ENCODE measurements at places on chromosomes 6 and 20.
A peak's percentile ranks its signal among the peaks of the same experiment; 100 is the strongest.

GRCh38 chr6:75213112-75213511 is 7.3 kb upstream of the COL12A1 start:
- DNase-seq, result no peak

GRCh38 chr6:26493258-26493657 is 6.8 kb upstream of the BTN1A1 start:
- DNase-seq, result no peak

- no peak for DNase-seq
Observed at GRCh38 chr6:127950566-127951145, 49.8 kb upstream of the THEMIS start.

GRCh38 chr6:30991891-30992290 is 8.4 kb downstream of the MUC21 start:
- no peak for DNase-seq

- DNase-seq, result no peak
Observed at GRCh38 chr20:16158976-16159286, 414.3 kb downstream of the KIF16B start.

DNA sequence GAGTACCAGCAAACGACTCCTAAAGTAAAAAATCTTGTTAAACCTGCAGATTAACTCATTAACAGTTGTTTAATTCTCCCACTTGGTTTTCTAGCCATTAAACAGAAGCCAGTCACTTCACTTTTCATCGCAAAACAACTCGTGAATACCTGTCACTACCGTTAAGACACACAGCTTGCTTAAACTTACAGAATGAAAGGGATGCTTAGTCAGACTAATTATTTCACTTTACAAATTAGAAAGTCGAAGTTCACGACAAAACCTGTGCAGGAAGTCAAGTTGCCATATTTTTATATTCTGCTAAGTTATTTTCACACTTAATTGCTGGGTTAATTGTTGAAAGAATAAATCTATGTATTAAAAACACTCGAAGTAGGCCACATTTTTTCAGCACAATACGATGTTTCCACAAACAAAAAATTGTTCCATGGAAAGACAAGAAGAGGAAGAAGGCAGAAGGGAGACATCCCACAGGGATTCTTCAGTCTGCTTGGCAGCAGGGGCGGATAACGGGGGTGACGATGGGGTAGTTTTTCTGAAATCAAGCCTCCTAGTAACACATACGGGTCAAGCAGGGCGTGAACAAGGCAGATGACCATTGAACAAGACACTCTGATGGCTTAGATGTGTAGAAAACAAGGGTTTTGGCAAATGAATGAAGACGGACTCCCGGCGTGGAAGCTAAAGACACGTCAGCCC is 933 bp downstream of the SSR1 start:
- DNase-seq, result no peak

DNA sequence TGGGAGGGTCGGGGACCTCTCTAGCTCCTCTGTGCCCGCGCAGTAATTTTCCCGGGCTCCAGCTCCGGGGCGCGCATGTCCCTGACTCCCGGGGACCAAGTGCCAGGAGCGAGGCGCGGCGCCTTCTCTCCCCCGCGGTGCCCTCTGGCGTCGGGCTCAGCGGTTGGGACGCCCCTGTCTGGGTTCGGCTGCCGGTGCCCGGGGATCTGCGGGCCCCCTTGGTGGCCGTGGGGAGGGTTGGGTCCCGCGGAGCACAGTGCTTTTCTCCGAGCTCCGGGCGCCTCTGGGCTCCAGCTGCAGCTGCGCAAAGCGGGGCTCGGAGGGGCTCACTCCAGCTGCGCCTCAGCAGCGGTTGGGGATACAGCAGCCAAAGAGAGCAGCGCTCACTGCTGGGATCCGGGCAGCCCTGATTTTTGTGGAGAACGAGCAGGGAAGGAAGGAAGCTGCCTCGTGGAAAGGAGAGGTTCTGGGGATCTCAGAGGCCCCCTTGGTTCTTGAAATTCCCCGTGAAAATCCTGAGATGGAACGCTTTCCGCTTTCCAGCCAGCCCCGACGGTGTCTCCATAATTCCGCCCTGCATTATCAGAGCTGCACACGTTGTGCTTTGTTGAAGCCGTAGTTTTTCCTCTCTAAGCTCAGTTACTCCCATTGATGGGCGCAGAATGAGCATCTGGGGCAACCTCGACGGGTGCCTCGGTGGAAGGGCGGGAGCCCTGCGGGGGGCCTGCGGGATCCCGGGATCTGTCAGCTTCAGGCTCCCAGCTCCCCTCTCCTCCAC is 861 bp downstream of the PPP1R14C start:
- DNase-seq, result no peak

DNA sequence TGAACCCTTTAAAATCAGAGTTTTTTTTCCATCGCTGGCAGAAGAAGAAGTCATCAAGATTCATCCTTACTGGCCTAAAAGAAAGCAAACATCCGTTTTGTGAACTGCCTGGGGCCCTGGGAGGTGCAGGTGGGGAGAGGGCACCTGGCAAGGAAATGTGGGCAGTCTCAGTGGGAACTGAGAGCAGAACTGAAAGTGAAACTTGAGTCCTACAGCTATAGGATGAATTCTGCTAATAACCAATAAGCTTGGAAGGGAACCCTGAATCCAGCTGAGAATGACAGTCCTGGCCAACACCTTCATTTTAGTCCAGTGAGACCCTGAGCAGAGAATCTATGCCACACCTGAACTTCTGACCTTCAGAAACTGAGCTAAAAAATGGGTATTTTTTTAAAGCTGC is 130.1 kb upstream of the ASCC3 start:
- no peak for DNase-seq

GRCh38 chr6:37988127-37988526 is 168.6 kb downstream of the ZFAND3 start:
- DNase-seq, result no peak

DNA sequence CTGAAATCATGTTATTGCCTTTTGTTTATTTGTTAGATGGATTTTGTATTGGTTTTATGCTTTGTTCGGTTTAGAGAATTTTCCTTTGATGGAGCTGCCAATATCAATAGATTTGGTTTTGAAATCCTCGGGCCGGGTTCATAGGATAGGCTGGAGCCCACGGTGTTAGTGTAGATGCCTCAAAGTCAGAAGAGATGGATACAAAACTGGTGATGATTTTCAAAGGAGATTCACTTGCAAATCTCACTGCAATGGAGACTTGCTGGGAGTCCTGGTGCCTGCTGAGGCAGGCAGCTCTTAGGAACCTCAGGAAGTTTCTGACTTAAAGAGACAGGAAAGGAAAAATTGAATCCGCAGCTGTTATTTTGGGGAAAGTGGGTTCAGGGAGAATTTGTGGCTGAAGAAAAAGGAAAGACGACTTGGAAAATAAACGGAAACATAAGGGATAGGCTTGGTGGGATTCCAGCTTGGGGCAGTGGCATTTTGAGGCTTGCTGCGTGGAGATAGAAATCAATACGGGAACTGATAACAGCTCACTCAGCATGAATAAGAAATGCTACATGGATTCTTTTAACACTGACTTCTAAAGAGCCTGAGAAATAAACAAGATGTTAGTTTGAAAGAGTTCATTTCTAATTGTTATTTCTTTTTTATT is 241.6 kb downstream of the PHACTR1 start:
- no peak for DNase-seq

DNA sequence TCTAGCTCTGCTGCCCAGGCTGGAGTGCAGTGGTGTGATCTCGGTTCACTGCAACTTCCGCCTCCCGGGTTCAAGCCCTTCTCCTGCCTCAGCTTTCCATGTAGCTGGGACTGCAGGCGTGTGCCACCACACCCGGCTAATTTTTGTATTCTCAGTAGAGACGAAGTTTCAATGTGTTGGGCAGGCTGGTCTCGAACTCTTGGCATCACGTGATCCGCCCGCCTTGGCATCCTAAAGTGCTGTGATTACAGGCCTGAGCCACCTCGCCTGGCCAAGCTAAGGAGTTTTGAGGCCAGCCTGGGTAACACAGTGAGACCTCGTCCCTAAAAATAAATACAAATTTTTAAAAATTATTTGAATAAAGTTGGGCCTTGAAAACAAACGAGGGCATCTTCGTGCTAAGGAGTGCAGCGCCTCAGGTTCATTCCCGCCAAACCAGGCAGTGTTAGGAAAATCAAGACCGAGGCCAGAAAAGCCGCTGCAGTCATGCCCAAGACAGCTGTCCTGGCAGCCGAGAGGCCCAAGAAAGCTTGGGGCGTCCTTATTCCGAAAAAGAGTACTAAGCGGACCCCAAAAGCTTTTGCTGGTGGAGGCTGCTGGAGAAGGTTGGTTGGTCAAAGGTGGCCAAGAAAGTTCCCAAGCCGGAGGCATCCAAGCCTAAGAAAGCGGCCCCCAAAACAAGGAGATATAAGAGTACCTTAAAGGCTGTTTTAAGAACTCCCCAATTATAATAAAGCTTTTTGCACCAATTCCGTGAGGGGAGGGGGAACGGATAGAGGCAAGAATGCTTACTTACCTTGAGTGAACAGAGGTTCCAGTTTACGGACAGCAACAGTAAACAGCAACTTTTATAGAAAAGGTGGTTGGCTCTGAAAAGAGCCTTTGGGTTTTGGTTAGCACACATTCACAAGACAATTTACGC is 109.0 kb downstream of the HFE start:
- peak; percentile 57 for DNase-seq

- DNase-seq, result no peak
Observed at GRCh38 chr6:32554116-32554965, 24.3 kb upstream of the HLA-DRB5 start.

DNA sequence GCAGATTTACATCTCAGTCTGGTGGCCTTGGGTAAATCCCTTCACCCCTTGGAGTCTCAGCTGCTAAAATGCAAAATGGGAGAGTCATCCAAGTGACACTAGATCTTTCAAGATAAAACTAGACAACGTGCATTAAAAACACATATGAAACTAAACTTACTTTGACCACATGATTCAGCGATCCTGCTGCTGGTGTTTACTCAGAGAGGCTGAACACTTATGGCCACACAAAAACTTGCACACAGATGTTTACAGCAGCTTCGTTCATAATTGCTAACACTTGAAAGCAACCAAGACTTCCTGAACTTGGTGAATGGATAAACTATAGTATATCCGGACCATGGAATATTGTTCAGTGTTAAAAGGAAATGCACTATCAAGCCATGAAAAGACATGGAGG is 55.3 kb upstream of the GPR6 start:
- DNase-seq, result no peak

DNA sequence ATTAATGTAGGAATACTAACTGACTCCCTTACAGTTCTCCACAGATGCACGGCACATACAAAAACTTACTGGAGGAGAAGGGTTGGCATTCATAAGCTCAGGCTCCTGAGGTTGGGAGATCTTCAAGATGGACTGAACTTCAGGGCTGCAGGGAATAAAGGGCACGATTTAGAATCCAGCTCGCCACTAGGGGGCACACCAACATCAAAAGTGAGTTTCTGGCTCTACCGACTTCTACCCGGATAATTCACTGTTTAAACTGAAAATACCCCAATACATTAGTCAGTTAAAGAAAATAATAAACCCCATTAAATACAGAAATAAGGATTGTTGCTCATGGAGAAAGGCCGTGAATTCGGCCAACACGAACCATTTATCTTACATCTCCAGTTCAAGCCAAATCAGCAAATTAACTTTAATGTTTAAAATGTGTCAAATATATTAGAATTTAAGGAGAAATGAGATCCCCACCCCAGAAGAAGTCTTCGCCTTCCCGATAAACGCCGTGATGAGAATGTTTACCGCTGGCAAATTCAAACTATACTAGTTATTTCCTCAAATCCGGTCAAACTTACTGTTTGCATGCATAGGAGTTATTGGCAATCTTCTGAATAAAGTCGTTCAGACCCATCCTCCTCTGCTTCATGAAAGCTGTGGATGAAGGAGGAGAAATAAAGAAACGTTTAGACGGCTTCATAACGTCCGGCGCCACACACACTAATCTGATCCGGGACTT is 121.7 kb upstream of the SLC2A12 start:
- DNase-seq, result peak; percentile 66

DNA sequence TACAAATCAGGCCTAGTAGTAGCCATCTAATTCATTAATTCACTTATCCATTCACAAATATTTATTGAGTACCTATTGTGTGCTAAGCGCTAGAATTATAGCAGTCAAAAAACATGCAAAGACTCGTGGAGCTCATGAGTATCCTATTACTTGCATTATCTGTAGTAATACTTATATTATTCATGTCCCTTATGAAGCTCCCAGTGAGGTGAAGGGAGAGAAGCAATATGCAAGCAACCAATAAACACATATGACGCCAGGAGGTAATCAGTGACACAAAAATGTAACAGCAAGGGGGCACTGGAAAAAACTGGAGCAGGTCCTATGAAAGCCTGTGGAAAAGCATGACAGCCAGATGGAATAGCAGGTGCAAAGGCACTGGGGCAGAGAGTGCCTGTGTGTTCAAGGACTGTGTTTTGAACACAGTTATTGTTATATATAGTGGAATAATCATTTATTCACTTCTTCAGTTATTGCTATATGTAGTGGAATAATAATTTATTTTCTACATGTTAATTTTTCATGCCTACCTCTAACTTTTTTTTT is 109.5 kb downstream of the KIF13A start:
- no peak for DNase-seq

DNA sequence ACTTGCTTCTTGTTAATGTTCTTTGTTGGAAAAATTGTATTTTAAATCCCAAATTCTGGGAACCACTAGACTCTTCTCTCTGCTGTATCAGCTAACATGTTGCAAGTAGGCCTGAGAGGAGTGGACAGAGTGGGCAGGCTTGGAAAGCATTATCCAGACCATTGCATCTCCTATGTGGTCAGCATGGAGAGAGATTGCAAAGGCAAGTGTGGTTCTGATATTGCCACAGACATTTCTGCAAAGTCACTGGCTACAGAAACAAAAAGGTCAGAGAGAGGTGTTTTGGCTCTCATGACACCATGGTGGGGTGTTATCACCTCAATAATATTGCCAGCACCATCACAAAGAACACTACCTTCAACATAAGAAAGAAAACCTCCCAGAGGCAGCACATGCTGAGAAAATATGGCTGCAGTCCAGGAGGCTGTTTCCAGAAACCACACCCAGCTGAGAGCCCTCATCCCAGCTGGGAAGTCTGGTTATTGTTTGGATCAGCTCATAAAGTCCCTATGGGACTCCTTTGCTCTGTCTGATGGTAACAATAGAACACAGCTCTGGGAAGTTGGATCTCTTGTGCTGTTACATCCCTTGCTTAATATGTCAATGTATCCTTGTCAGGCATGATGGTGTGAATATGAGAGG is 78.2 kb upstream of the TBX18 start:
- no peak for DNase-seq

Measured in NK-92 treated with Interleukin-12 subunit alpha and Interleukin-12 subunit beta, amount 100 ng/mL, for 24 hours (cell line).